Activated naive CD8-positive, alpha-beta T cell treated with anti-CD3 and anti-CD28 coated beads, Interleukin-2, amount 50 U/mL, for 16 hours (primary cell): ENCODE measurements at places on chromosomes 11 and 22.
A peak's percentile ranks its signal among the peaks of the same experiment; 100 is the strongest.

DNA sequence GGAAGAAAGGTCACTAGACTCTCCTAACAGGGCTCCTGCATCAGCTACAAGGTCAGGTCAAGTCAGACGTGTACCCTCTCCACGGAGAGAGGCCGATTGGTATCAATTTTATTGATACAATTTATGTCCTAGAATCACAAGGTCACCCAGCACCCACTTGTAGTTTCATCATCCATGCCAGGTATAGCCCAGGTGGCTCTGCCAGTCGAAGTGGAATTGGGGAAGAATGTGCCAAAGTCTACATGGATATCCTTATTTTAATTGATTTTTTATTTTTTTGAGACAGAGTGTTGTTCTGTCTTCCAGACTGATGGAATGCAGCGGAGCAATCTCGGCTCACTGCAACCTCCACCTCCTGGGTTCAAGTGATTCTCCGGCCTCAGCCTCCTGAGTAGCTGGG, 334.1 kb downstream of the SHANK2 start:
- no peak for DNase-seq

DNA sequence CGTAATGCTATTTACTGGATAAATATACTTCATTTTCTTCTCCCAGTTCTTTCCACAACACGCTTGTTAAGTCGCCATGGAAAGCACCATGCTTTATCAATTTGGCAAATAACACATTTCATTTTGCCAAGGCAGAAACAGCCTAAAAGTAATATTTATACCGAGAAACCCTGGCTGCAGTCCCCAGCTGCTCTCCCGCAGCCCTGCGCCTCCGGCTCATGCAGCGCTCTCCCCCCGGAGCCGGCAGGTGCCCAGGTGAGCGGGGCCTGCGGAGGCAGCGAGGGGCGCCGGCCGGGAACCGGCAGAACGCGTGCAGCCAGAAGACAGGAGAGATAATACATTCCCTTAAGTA, 681 bp upstream of the ARHGEF12 start:
- no peak for DNase-seq

- no peak for DNase-seq
These were observed 91.1 kb upstream of the KCNA4 start for GRCh38 chr11:30107899-30108298.

DNA sequence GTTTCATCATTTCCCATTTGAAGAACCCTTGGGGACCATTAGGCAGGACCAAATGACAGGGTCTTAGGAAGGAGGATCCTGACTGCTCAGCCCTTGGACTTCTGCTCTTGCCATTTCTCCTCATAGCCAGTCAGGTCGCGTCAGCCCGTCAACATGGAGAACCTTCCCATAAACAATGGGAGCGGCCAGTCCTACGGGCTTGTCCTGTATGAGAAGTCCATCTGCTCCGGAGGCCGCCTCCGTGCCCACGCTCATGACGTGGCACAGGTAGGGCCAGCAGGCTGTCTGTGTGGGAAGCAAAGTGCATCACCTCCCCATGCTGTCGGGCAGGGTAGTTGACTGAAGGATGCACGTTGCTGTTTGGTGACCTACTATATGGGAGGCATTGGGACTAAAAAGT, 19.6 kb upstream of the GLB1L2 start:
- DNase-seq: no peak

DNA sequence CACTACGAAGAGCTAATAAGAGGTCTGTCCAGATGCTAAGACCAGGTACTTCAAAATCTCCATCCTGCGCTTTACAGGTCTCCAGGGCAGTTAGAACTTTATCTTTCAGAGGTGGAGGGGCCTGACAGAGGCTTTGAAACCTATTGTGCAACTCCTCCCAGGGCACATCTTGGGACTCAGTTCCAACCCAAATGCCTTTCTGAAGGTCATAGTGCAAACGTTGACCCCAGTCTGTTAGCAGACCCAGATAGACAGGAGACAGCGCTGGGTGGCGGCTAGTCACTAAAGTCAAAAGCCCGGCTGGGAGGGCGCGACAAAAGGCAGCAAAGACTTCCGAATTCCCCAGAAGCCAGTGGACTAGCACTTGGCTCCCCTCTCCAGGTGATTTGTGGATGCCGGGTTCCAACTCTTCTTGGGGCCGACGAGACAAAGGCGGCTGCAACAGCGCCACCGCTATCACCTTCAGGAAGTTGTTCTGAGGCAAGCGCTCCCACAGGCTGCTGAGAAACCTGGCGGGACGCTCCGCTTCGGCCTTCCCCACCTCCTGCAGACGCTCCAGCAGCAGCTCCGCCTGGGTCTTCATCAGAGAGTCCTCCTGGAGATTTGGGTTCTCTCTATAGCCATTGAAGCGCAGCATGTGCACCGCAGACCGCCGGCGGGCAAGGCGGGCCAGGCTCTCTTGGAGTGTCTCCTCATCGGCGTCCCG, 728 bp downstream of the FANCF start:
- DNase-seq: peak; percentile 8

DNA sequence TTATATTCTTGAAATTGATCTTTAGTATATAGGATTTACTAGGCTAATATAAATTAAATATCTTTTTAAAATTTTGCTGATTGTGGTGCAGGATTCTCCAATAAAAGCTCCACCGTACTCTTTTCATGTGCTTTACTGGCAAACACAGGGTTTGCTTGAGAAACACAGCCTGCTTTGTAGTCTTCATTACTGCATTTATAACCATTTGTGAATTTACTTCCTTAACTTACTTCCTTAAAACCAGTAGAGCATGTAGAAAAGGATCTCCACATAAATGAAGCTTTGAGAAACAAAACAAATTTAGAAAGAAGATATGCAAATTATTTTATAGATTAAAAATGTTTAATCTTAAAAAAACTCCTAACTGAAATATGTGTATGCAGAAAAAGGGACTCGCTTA, 28.8 kb downstream of the SWAP70 start:
- DNase-seq: no peak

GRCh38 chr11:71472941-71473792, 20.2 kb downstream of the NADSYN1 start:
- no peak for DNase-seq

DNA sequence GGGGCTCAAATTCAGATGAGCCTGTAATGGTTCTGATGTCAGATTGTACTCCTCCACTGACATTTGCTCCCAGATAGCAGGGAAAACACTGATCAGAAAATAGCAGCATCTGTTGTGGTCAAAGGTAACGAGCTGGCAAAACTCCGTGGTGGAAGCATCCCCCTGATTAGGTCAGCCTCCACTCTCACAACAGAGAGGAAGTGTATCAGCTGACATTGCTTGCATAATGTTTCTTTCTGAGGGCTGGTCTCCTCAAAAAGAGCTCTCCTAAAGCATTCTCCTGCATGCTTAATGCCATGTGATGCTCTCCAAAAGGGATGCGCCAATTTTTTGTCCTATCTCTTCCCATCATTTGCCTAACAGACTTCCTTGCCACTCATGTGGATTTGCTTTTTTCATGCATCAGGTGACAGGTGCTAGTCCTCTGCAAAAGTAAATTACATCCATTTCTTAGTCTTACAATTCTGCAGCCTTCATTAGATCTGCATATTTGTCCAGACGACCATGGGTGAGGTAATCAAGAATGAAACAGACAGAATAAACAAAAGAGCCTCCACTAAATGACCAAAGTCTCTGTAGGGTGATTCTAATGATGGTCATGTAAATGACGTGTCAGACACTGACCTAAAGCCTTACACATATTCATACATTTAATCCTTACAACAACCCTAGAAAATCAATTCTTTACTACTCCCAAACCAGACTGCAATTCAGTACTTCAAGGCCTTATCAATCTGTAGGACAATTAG, 6.4 kb upstream of the TENM4 start:
- no peak for DNase-seq

GRCh38 chr22:33589297-33589696, 331.0 kb downstream of the LARGE1 start:
- no peak for DNase-seq

- no peak for DNase-seq
These were observed 102.7 kb upstream of the OR9Q1 start for GRCh38 chr11:57920971-57921370.

DNA sequence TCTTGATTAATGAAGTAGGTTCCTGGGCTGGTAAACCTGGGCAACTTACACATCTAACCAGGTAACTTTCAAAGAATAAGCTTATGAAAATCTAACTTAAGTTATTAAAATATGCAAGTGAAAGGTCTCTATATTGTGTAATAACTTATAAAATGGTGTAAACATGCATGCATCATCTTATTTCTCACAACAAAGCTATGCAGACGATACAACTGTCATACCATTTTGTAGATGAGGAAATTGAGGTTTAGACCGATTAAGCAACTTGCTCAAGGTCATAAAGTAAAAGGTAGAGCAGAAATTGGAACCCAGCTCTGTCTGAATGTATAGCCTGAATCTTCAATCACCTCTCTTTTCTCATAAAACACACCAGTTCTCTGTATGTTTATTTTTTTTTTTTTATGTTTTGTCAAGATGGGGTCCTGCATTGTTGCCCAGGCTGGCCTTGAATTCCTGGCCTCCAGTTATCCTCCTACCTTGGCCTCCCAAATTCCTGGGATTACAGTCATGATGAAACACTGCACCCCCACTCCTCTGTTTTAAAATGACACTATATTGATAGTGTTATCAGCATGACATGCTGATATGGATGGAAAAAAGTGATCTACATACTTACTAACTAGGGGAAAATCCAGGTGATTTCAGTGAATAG, 109.6 kb downstream of the SGSM3 start:
- DNase-seq: no peak

DNA sequence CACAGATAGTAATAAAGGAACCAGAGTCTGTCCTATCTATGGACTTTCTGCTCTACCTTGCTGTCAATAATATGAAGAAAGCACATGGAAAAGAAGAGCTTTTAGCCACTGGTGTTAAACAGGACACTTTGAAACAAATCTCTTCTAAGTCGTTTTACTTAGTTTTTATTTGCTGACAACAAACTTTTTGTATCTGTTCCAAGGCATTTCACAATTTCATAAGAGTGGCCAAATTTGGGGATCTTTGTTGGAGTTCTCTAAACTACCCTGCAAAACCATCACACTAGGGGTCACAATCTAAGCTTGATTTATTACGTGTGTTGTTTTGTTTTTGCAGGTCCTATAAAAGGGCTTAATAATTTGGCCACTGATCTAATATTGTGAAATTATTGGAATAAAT, 54.4 kb downstream of the BBOX1 start:
- no peak for DNase-seq

DNA sequence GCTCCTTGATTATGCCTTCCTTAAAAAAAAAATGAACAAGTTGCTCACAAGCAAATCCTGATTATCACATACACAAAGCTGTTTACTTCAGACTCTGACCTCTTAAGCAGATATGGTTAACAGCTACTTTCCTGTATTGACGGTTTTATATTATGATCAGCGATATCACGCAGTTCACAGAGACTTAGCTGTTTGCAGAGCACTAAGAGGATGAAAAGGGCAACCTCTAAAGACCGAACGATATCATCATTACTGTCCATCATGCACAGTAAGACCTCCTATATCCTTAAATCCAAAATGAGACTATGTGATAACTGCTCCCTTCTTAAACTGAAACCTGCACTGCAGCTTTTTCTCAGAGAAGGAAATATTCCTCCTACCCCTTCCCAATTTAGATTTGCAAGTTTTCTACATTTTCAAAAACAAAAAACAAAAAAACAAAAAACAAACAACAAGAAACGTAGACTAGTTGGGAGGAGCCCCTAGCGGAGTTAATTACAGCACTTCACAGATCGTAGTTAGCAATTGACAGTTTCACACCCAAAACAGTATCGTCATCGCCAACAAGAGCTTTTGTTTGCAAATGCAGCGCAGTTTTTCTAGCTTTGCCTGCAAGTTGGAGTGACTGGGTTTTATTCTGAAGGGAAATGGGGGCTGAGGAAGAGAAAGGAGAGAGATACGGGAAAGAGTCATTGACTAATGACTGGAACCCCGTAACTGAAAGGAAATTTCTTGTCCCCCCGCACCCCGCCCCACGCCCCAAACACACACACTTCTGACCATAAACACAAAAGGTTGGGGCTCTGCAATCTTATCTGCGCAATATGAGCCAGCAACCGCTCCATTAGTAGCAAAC, 1.2 kb downstream of the DDX6 start:
- DNase-seq: no peak

- no peak for DNase-seq
These were observed 2.0 kb upstream of the B3GAT1 start for GRCh38 chr11:134413826-134414731.

DNA sequence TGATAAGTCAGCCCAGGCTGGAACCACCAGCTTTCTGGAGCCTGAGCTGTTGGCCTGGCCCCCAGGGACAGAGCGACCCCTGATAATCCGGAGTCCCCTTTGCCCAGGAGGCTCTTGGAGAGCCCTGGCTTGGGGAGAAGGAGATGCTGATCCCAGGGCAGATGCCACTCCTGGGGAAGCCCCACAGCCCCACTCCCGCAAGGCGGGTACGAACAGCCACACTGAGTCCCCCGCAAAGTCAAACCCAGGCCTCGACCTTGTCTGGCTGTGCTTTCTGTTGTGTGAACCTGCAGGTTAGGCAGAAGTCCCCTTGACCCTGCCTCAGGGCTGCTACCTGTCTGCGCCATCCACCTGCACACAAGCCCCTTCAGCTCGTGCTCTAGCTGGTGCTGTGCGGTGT, 108.0 kb downstream of the KCNQ1OT1 start:
- no peak for DNase-seq

DNA sequence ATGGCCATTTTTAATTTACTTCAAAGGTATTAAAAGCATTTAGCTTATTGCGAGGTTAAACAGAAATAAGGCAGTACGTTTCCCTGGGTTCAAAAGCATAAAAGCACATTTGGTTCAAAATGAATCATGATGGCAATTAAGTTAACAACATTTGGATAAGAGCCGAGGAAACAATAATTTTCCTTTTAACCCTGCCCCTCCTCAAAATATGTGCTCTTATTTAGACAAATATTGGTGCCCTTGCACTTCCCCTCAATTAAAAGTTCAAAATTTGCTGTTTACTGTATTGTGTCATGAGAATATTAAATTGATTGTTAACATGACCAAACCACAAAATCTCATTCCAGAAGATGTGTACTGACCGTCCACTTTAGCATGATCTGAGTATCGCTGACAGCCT, 48.7 kb downstream of the VSIG10L2 start:
- no peak for DNase-seq

GRCh38 chr22:24060375-24060788, 49.3 kb downstream of the CABIN1 start:
- DNase-seq: no peak

DNA sequence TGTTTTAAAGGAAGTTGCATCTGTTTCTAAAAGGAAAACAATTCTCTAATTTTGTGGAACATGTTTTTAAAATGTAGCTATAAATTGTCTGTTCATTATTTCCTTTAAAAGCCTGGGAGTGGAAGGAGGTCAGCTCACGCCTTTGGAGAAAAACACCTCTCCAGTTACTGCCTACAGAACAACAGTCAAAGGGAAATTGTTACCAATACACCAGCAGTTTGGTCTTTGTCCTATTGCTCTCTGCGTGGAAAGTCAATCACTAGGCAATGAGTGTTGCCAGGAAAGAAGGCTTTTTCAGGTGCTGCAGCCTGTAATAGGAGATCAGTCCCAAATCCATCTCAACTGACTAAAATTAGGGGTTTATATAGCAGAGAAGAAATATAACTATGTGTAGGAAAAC, 22.2 kb downstream of the SVIP start:
- no peak for DNase-seq
